ENCODE measurements at places on chromosomes 2 and 18.

DNA sequence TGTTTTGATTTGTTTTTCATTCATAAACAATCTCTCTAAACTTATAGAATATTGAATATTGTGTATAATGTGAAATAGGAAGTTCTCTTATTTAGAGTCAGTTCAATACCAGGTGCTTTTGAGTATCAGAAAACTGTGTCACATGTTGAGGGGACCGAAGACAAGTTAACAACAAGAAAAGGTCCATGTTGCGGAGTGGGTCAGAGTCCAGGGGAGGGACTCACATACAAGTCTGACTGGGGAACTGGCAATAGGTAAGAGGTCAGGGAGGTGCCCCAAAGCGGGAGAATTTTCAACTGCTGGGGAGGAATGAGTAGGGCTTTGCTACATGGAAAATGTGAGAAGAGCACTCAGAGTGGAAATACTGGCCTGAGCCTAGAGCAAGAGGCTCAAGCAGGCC is 19.8 kb upstream of the BCL11A start:
- no peak for DNase-seq

DNA sequence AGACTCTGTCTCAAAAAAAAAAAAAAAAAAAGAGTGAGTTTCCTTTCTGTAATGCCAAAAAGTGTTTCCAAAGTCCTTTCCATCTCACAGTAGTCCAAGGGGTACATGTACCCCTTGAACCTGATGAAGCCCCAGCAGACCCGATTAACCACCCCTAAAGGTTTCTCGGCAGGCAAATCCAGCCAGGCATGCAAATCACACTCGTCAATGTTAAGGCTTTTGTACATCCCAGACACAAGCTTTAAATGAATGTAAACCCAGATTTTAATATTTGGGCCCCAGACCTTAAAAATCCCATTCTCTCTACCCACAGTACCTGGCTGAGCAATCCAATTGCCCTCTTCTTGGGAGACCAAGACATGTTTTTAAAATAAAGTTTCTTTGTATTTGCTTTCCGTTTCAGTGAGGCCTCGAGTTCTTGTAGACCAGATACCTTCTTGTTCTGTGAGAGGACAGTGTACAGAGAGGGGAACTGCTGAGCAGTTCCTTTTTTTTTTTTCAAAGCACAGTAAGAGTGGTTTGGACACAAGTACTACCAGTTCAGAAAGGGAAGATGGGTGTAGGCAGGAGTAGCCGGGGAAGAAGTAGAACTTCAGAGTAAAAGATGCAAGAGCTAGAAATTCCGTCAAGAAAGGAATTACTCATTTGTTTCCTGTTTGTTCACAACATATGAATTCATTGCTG is at the start of gene NLRC4:
Gene NLRC4, minus strand, starts transcription at position 465 of the 684 bp plus-strand sequence. CDS start 8,111 bp downstream, outside the sequence.
- no peak for DNase-seq

GRCh38 chr18:56888978-56889377 is 237.8 kb downstream of the WDR7 start:
- no peak for DNase-seq

- DNase-seq: no peak
Observed at GRCh38 chr2:233129351-233129978, 69.3 kb downstream of the INPP5D start.

DNA sequence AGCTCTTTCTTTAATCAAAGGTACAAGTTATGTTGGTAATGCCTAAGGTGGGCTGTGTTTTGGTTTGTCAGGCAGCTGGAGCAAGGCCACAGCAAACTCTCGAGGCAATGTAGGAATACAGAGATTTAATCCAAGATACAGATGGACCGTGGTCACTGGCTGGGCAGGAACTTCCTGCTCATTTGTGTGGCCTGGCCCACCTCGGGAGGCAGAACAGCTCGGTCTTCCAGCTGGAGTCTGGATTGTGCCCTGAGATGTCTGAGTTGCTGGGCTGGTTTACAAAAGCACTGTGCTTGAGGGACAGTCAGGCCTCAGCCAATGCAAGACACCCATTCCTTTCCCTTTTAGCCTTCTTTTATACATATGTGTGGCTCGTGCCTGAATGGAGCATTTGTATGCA is 506.1 kb upstream of the SALL3 start:
- no peak for DNase-seq

DNA sequence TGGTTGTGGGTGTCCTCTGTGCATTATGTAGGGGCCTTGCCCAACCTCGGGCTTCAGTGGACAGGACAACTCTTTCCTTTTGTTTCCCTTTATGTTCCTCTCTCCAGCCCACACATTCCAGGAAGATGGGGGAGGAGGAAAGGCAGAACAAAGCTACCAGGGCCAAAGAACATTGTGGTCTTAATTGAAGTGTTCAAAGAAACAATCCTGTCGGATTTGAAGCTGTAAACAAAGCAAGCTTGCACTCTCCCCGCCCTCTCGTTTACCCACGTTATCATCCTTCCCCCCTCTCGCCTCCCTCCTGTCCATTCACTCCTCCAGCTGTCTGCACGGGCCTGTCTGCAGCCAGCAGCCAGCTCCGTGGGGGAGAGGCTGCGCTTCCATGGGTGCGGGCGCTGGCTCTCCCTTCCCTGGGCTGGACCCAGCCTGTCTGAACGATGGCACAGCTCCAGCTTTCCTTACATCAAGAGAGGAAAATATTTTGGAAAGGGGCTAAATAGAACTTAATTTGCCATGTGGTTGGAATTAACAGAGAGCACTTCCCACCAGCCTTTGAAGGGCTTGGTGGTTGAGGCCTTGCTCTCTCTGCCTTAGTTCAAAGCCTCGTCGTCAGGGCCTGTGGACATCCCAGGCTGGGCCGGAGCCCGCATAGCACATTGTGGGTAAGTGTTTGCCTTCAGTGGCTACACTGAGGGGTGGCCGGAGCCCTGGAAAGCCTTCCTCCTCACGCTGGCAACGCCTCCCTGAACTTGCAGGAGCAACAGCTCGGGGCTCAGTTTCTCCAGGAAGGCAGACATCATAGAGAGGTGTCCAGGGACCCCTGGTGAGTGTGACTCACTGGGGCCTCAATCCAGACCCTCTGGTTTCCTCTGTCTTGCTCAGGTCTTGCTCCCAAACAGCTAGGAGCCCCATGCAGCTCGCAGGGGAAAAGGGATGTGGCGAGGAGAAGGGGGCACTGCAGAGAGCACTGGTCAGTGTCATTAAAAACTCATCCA is 60.6 kb upstream of the HS6ST1 start:
- DNase-seq: no peak

- no peak for DNase-seq
Observed at GRCh38 chr2:229221641-229222040, 49.4 kb downstream of the PID1 start.

DNA sequence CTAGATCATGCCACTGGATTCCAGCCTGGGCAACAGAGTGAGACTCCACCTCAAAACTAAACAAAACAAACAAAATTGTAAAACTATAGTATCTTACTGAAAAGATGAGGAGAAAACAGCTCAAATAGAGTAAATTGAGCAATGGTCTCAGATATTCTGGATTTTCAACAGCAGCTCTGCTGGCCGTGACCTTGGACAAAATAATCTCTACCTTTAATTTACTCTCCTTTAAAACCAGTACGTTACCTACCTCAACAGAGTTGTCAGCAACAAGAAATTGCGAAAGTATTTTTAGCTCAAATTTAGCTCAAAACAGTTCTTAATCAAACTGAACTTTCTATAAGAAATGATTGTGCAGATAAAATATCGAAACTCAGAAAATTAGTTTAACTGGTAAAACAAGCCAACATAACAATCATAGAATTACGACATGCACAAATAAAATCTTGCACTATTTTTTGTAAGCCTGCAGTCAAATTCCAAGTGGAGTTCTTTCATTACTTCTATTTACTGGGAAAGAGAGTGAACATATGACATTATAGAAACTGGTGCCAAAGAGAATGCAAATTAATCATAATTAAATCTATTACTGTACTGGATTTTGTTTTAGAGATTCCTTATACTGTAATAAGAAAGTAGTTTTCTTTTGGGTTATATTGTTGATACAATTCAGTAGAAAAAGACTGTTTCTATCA is 40.8 kb downstream of the TRIP12 start:
- no peak for DNase-seq

GRCh38 chr2:37632310-37632709 is 39.1 kb downstream of the CDC42EP3 start:
- DNase-seq: no peak

- no peak for DNase-seq
Observed at GRCh38 chr18:6537475-6537874, 122.8 kb upstream of the L3MBTL4 start.

GRCh38 chr2:18930971-18931370 is 341.6 kb upstream of the NT5C1B start:
- no peak for DNase-seq

DNA sequence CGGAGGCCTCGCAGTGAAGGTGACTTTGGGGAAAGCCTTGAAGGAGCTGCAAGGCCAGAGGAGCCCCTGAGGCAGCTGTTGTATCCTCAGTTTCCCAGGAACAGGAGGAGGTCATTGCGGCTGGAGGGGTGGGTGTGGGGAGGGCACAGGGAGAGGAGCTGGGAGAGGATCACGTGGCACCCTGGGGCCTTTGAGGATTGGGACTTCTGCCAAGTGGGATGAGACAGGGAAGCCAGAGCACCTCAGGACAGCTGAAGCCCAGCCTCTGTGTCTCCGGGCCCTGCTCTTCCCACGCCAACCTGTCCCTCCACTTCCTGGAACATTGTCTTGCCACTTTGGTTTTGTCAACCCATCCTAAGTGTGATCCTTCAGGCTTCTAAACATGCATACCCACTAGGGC is 19.4 kb upstream of the RRM2 start:
- DNase-seq: no peak

DNA sequence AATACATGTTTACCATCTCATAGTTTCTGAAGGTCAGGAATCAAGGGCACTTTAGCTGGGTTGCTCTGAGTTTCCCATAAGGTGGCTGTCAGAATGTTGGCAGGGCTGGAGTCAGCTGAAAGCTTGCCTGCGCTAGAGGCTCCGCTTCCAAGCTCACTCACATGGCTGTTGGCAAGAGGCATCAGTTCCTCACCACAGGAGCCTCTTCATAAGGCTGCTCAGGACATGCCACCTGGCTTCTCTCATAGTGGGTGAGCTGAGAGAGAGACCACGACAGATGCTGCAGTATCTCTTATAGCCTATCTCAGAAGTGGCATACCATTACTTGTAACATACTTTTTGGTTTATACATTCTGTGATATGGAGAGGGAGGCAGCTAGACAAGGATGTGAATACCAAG is 7.2 kb downstream of the HADHB start:
- no peak for DNase-seq

DNA sequence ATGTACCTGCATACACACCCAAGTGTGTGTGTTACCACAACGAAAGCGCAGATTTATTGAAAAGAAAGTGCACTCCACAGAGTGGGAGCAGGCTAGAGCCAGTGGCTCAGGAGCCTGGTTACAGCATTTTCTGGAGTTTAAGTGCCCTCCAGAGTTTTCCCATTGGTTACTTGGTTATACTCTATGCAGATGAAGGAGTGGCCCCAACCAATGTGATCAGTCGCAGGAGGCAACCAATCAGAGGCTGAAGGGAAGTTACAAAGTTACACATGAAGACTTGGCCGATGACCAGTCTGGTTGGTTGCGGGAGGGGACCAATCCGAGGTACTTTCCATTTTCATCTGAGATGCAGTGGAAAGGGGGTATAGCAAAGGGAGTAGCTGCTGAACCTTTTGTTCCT is 13.5 kb upstream of the PRLH start:
- DNase-seq: no peak

- DNase-seq: peak; percentile 37
Observed at GRCh38 chr2:30272761-30273573, 41.6 kb downstream of the LBH start.

DNA sequence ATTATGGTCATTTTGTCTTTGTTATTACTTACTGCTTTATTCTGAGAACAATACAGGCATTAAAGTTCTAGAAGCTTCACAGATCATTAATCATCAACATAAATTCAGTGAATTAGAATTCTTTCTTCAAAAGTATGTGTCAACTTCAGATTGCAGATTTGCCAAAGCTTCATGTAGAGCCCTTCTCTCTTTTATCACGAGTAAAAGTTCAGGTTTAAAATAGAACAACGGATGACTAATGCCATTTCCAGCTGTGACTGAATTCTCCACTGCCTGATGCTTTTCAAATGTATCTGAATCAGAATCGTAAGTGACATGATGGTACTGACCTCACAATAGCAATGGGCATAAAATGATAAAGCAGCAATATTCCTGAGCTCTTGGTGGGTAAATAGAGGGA is 116.0 kb downstream of the ABCA12 start:
- no peak for DNase-seq

GRCh38 chr2:204796581-204796980 is 251.3 kb downstream of the PARD3B start:
- no peak for DNase-seq

DNA sequence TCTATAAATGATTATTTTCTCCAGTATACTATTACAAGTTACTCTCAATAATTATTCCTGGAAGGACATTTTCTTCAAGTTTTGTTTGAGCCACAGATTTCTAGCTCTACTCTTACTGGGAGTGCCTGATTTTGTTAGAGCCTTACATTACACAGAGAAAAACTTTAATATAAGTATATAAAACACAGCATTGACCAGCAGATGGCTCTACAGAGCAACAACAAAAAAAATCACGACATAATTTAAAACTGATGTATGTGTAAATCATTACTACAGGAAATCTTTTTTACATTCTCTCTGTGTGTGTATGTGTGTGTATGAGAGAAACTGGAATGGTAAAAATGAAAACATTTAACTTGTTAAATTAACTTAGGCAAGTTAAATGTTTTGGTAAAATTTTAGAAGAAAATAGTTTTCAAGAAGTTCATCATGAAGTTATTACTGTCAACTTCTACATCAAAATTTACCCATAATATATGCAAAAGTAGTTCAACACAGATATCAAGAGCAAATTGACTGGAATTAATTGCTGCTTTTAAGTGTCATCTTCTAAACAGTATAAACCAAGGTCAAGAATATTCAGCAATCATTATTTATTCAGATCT is 103.3 kb downstream of the MDH1 start:
- DNase-seq: peak; percentile 27

DNA sequence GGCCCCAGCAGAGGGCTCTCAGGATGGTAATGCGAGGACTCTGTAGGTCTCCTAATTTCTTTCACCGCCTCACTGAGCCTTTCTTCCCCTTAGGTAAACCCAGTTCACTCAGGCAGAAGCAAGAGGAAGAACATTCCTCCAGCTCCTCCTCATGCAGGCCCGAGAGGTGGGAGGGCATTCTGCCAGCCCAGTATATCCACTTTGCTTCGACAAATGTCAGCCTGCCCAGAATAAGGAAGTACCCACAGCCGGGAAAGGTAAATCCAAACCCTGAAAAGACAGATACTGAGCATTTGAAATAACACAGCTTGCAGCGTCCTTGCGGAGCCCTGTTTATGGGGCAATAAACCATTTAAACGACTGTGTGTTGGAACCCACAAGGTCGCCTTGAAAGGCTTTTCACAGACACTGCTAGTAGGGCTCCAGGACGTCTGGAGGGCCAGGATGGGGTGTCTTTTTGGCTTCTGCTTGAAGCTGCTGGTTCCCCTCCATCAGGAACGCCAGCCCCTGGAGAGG is 63.0 kb upstream of the STPG4 start:
- no peak for DNase-seq

- no peak for DNase-seq
Observed at GRCh38 chr18:31438402-31438801, 9.1 kb upstream of the DSG3 start.

Measured in glomerular endothelial cell (primary cell).